ENCODE measurements at places on chromosomes 3 and 15.

GRCh38 chr15:57064033-57064432 lies 145.6 kb downstream of the TCF12 start:
- DNase-seq: no peak

GRCh38 chr3:17518189-17519059 lies 224.0 kb downstream of the TBC1D5 start:
- DNase-seq: no peak

GRCh38 chr15:50558012-50558411 lies 11.5 kb upstream of the USP50 start:
- DNase-seq: no peak

DNA sequence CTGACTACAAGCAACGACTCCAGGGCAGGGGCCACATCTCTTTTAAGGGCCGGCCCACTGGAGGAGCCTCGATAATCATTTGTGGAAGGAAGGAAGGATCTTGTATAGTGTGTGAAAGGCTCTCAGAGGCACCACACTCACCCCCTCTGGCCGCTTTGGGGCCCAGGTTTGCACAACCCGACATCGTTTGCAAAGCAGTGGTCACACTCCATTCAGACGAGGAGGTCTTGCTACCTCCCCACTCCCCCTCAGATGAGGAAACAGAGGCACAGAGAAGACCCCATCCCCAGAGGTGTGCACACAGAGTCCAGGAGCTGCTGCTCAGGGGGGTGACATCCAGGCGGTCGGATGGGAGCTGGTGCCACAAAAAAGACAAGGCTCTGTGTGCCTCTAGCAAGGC lies 29.6 kb downstream of the IQSEC1 start:
- DNase-seq: no peak

DNA sequence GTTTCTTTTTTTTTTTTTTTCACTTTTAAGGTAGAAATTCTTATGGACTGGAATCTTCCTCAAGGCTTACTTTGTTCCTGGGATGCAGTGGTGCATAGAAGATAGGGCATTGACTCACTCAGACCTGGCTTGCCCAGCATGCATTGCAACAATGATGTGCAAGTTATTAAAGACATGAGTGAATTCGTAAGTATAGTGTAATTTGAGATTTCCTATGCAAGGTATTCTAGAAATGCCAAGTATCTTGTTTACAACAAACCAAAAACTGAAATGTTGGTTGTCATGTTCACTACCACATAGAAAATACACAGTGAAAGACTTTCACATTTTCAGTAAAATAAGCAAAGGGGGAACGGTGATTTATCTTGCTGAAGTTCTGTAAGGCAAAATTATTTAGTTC lies 56.5 kb upstream of the FNDC3B start:
- DNase-seq: no peak

- no peak for DNase-seq
These were observed 11.4 kb downstream of the SQOR start for GRCh38 chr15:45646220-45646619.

DNA sequence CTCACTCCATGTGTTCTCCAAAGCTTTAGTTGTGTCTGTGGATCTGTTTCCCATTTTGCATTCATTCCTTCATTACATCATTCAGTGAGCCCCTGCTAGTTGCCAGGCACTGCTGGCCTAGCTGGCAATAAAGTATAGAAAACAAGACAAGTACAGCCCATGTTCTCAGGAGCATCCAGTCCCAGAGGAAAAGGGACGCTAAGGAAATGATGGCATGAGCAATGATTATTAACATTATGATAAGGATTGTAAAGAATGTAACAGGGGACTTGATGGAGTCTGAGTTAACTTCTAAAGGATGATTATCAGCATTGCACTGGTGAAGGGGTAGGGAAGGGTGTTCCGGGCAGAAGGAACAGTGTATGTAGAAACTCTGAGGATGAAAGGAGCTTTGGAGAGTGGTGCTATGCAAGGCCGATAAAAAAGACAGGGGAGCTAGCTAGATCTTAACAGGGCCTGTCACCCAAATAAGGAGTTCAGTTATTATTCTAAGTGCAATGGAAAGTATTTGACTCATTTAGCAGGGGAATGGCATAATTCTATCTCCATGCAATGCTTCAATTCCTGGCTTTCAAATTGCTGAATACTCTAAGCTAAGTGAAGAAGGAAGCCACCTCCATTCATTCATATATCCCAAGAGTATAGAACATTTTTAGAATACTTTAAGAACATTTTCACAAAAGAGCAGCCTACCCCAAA lies 258.2 kb upstream of the STT3B start:
- no peak for DNase-seq

DNA sequence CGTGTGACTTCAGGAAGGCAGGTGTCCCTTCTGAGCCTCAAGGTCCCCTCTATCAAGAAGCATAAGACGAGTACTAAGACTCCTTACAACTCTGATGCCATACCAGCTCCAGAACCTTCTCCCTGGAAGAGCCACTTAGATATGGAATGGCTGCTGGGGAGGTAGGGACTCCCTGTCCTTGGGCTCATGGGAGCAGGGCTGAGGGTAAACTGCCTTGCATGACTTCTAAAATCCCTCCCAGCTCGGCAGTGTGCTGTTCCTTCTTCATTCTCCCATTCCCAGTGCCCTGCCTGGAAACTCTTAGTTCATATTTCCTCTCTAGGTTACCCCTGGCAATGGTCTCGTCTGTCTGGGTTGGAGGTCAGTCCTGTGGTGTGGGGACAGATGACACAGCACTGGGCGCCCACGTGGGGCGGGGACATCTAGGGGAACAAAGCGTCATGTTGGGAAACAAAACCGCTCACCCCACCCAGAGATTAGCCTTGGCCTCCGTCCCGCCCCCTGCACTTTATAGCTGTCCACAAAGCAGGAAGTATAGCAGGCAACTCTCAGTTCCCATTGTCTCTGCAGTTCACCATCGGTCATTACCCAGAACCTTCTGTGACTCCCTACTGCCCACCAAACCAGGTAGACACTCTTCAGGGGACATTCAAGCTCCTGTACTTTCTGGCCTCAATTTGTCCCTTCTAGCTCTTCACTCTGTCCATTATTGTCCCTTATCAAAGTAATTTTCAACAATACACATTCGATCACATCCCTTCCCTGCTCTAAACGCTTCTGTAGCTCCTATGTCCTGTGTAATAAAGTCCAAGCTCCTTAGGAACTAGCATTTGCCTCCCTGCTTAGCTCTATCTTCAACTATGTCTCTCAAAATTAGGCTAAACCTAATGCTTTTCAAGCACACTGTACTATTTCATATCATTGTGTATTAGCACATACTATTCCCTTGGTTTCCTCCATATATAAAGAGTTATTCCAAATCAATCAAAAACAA lies 73.8 kb downstream of the IQSEC1 start:
- DNase-seq: no peak

- DNase-seq: no peak
These were observed 23.3 kb upstream of the NFKBIZ start for GRCh38 chr3:101825904-101826445.

DNA sequence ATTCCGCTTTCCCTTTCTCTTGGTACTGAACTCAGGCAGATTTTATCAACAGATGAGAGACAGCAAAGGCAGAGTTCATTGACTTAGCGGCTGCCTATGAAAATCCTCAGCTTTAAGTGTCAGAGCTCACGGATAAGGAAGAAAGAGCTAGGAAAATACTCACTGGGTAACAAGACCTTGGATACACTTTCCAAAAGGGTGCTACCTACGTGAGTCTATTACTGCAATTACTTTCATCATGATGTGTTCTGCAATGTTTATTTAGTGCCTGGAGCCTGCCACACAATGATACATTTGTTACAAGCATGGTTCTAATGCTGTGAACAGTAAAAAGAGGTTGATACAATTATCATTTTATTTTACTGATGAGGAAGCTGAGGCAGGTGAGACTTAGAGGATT lies 177.5 kb downstream of the GRM7 start:
- no peak for DNase-seq

DNA sequence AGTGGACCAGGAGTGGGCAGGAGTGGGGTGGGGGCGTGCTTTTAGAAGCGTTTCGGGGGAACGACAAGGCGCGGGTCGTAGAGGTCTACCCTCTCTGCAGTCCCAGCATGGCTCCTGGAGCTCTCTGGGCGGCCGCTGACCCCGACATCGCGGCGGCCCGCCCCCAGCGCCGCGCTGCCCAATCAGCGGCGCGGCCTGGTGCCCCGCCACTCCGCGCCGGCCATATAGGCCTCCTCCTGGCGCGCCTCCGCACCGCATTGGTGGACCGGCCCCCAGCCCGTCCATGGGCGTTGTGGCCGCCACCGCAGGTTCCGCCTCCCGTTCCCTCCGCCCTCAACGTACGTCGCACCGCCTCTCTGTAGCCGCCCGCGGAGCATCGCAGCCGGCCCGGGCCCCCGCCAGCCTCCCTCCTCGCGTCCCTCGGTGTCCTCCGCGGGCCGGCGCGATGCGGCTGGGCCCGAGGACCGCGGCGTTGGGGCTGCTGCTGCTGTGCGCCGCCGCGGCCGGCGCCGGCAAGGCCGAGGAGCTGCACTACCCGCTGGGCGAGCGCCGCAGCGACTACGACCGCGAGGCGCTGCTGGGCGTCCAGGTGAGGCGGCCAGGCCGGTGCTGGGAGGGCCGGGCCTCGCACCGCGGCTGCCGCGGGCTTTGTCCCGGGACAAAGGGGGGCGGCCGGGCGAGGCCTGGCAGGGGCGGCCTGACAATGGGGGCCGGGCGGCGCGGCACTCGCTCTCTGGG lies at the start of gene RCN2:
RCN2 (plus strand) TSS at position 353 of the 738 bp plus-strand sequence; CDS start at position 446, 93 bp downstream.
- peak; percentile 94 for DNase-seq

DNA sequence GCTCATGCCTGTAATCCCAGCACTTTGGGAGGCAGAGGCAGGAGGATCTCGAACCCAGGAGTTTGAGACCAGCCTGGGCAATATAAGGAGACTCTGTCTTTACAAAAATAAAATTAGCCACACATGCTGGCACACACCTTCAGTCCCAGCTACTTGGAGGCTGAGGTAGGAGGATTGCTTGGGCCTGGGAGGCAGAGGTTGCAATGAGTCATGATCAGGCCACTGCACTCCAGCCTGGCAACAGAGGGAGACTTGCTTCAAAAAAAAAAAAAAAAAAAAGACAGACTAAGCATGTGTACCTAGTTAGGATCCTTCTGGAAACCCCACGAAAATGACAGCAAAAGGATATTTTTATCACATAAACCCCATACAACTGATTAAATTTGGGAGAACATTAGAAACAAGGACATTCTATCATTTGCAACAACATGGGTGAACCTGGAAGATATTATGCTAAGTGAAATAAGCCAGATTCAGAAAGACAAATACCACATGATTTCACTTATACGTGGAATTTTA lies 44.9 kb downstream of the METTL6 start:
- no peak for DNase-seq

DNA sequence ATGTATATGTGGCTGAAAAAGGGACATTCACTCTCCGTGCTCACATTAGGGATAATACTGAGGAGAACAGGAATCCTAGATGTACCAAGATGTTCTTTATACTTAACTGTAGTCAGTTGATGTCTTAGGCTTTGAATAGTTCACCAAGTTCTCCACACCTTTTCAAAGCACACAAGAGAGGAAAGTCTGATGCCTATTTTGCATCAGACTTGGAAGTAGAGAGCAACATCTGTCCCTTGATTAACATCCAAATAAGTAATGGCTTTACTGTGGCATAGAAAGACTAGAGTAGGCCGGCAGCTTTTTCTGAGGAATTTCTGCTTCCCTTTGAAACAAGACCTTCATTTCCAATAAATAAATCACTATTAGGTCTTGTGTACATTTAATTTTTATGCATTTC lies 34.0 kb downstream of the PIGB start:
- no peak for DNase-seq

GRCh38 chr3:15112011-15112410 lies 13.1 kb upstream of the RBSN start:
- no peak for DNase-seq

DNA sequence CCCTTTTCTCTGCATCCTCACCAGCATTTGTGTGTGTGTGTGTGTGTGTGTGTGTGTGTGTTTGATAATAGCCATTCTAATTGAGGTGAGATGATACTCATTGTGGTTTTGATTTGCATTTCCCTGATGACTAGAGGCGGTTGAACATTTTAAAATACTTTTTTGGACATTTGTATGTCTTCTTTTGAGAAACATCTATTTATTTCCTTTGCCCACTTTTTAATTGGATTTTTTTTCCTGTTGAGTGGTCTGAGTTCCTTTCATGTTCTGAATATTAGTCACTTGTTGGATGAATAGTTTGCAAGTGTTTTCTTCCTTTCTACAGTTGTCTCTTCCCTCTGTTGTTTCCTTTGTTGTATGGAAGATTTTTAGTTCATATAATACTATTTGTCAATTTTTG lies 54.3 kb upstream of the THSD4 start:
- DNase-seq: no peak

DNA sequence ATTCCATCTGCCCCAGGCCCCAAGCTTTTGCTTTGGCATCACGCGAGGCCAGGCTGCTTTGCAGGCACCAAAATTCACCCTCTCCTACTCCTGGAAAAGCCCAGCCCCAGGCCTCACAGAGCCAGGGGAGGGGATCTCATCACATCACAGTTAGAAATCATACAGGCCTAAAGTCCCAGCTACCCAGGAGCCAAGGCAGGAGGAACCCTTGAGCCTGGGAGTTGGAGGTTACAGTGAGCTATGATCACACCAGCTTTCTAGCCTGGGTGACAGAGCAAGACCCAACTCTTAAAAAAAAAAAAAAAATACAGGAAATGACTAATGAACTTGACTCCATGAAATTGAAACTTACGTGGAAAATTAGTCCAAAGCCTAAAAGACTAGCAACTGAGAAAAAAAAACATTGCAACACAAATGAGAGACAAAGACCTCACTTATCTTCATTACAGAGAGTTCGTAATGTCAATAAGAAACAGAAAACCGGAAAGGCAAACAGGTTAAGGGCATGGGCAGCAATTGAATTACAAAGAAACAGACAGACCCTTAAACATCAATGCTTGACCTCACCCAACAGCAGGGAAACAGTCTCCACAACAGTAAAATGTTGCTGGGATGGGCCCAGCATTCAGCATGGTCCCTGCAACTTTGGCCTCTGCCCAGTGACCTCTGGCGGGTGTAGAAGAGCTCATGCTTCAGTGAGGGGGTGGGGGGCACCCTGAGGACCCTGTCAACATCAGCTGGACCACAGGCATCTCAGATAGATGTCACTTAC lies 151.5 kb downstream of the LRRK1 start:
- no peak for DNase-seq

GRCh38 chr15:72227192-72227586 lies 3.8 kb downstream of the PKM start:
- DNase-seq: no peak

- peak; percentile 68 for DNase-seq
These were observed 19.0 kb downstream of the SYNM start for GRCh38 chr15:99123713-99124451.

- DNase-seq: peak; percentile 80
These were observed 27.8 kb upstream of the POLG start for GRCh38 chr15:89362203-89363101.

- no peak for DNase-seq
These were observed 156.7 kb downstream of the CACNA1D start for GRCh38 chr3:53650928-53651661.

- no peak for DNase-seq
These were observed 41.8 kb downstream of the KCNH8 start for GRCh38 chr3:19190126-19190525.

GRCh38 chr3:5699313-5699712 lies 511.8 kb downstream of the EDEM1 start:
- DNase-seq: no peak

GRCh38 chr3:11134794-11135193 lies 19.5 kb upstream of the HRH1 start:
- DNase-seq: no peak

Data from NCI-H2081 (cell line).